ENCODE measurements at places on chromosomes 4 and X.

GRCh38 chr4:101981756-101982155 is 191.2 kb downstream of the BANK1 start:
- DNase-seq, result no peak

DNA sequence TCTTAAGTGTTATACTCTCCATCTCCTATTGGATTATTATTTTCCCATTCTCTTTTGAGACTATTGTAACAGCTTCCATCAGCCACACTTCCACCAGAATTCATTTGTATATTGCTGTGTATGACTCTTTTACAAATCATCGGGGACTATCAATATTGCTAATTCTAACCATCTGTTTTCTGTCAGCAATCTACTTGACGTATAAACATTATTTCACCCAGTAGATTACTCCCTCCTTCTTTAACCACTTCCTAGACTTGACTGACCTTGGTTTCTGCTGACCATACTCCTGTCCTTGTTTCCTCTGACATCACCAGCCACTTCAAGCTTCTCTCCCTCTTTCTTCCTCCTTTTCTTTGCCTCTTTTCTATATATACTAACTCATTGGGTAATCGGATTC is 402.9 kb downstream of the PCDH18 start:
- DNase-seq, result no peak

DNA sequence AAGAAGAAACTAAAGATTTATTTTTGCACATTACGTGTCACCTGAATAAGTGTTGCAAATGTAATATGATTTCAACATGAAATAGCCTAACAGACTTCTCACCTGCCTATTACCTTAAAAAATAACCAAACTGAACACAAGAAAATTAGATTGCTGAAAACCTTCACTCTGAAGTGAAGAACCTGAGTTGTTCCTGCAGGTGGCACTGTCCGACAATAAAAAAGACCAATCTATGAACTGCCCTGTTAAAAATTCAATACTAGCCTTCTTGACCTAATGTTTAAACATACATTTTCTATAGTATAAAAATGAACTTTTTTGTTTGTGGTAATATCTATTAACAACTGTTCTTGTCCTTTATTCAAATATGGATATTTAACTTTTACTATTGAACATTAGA is 69.2 kb upstream of the PNPLA4 start:
- no peak for DNase-seq

GRCh38 chrX:115399306-115399705 is 109.8 kb downstream of the LUZP4 start:
- no peak for DNase-seq

GRCh38 chr4:123976819-123977218 is 580.2 kb downstream of the SPRY1 start:
- no peak for DNase-seq
